ENCODE measurements at places on chromosomes 1 and 21. TPM values are rescaled to one million over a fixed set of nuclear protein-coding genes. Genes with fewer than 3 reads are reported as not detected.

Gene PLA2G4A
- 3.2 TPM for polyA plus RNA-seq

Gene PTGFRN
- 99.9 TPM for polyA plus RNA-seq

DNA sequence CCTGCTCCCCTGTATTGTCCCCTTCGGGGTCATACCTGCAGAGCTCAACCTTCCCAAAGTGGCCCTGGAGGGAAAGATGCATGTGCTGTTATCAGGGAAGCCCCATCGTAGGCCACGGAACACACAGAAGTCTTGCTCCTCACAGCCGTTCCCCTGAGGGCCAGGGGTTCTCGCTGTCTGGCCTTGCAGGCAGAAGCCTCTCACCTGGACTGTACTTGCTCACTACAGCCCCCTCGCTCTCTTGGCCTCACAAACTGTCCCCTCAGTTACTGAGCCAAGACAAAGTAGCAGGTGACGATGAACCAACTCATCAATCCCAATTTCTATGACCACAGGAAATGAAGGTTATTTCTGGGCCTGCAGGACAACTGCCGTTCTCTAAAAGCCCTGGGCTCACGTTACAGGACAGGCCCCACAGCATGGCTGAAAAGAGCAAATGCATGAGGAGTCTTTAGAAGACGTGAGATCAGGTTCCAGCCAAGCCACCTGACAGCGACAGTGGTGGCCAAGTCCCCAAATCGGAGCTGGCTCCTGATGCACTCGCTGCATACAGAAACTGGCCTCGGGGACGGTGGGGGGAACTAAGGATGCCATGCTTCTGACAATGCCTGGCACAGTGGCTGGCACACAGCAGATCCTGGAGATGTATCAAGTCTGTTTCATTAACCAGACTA is 95.0 kb downstream of the RAVER2 start:
- DNase-seq, result no peak

- no peak for DNase-seq
Measured at GRCh38 chr1:227070638-227071285, 130.7 kb downstream of the COQ8A start.
